ENCODE measurements at places on chromosomes 2 and 18. TPM values are rescaled to one million over a fixed set of nuclear protein-coding genes. Genes with fewer than 3 reads are reported as not detected.

TXNDC2 gene
- total RNA-seq: not detected

IGFBP5 gene
- not detected for total RNA-seq

HMSD gene
- total RNA-seq: 1.6 TPM

ACADL gene
- total RNA-seq: not detected

CPS1 gene
- 1.3 TPM for total RNA-seq

EVA1A gene
- total RNA-seq: not detected

MEP1B gene
- 0.20 TPM for total RNA-seq

LAMA1 gene
- not detected for total RNA-seq

SIX2 gene
- not detected for total RNA-seq

MOGAT1 gene
- not detected for total RNA-seq

CCDC68 gene
- not detected for total RNA-seq

GREB1L gene
- total RNA-seq: not detected

SERPINB13 gene
- total RNA-seq: not detected

ABCG8 gene
- not detected for total RNA-seq

SLC5A7 gene
- total RNA-seq: not detected

CDH19 gene
- not detected for total RNA-seq

UPP2 gene
- total RNA-seq: not detected

OXER1 gene
- not detected for total RNA-seq

GKN1 gene
- total RNA-seq: not detected

FSIP2 gene
- 0.09 TPM for total RNA-seq

ATP6V1B1 gene
- not detected for total RNA-seq

ZC3H15 gene
- 87.2 TPM for total RNA-seq

TANC1 gene
- total RNA-seq: 0.20 TPM

ANKRD30BL gene
- not detected for total RNA-seq

TCF4 gene
- 1.2 TPM for total RNA-seq

PLB1 gene
- total RNA-seq: 0.67 TPM

CNDP1 gene
- not detected for total RNA-seq

EFR3B gene
- total RNA-seq: 0.23 TPM

NEDD4L gene
- total RNA-seq: 1.4 TPM

DIPK1C gene
- total RNA-seq: not detected

MAP3K19 gene
- total RNA-seq: not detected

RIT2 gene
- not detected for total RNA-seq

PECR gene
- total RNA-seq: 31.9 TPM

SP140 gene
- total RNA-seq: 142 TPM

IL1A gene
- 3.1 TPM for total RNA-seq

ZNF521 gene
- total RNA-seq: not detected

GALNT3 gene
- total RNA-seq: 13.8 TPM

TNFRSF11A gene
- 8.0 TPM for total RNA-seq

CDK15 gene
- total RNA-seq: not detected

ST8SIA5 gene
- 0.23 TPM for total RNA-seq

RASGRP3 gene
- total RNA-seq: 22.9 TPM

OLA1 gene
- 83.1 TPM for total RNA-seq

PRADC1 gene
- 13.7 TPM for total RNA-seq

C2orf15 gene
- total RNA-seq: 0.58 TPM

SERPINB12 gene
- total RNA-seq: not detected

GALR1 gene
- total RNA-seq: not detected

MC5R gene
- not detected for total RNA-seq

REG1B gene
- total RNA-seq: not detected

TPO gene
- total RNA-seq: not detected

C1QL2 gene
- total RNA-seq: not detected

CDH7 gene
- not detected for total RNA-seq

DSC1 gene
- total RNA-seq: not detected

SPP2 gene
- total RNA-seq: not detected

ANO7 gene
- total RNA-seq: 0.53 TPM

OSR1 gene
- total RNA-seq: not detected

EHD3 gene
- total RNA-seq: 1.1 TPM

DLX2 gene
- total RNA-seq: 0.12 TPM

SKOR2 gene
- not detected for total RNA-seq

FEV gene
- not detected for total RNA-seq

VIT gene
- not detected for total RNA-seq
